ENCODE measurements at places on chromosomes 5 and 9.

- no peak for DNase-seq
These were observed 31.2 kb downstream of the ZNF618 start for GRCh38 chr9:113907282-113907681.

GRCh38 chr9:87909310-87910041 is 8.3 kb upstream of the SPATA31C1 start:
- no peak for DNase-seq

GRCh38 chr5:142107036-142107735 is 1.4 kb upstream of the NDFIP1 start:
- no peak for DNase-seq

GRCh38 chr9:99868845-99869244 is 37.6 kb upstream of the STX17 start:
- no peak for DNase-seq

GRCh38 chr5:400282-401145 is 42.5 kb upstream of the EXOC3 start:
- DNase-seq: no peak

DNA sequence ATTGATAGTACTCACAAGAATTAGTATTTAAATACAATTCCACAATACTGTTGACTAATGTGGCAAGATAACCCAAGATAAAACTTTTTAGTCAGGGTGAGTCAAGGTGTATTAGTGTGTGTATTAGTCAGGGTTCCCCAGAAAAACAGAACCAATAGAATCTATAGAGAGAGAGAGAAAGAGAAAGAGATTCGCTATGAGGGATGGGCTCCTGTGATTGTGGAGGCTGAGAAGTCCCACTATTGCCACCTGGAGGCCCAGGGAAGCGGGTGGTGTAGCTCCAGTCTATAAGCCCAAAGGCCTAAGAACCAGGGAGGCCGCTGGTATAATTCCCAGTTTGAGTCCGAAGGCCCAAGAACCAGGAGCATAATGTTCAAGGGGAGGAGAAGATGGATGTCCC is 10.0 kb upstream of the SHISAL2B start:
- DNase-seq: no peak

GRCh38 chr5:135842737-135843136 is 8.3 kb downstream of the SLC25A48 start:
- DNase-seq: no peak

- DNase-seq: no peak
These were observed 29.0 kb downstream of the HK3 start for GRCh38 chr5:176870110-176870591.

GRCh38 chr9:105993921-105994715 is 299.8 kb downstream of the TMEM38B start:
- DNase-seq: no peak

DNA sequence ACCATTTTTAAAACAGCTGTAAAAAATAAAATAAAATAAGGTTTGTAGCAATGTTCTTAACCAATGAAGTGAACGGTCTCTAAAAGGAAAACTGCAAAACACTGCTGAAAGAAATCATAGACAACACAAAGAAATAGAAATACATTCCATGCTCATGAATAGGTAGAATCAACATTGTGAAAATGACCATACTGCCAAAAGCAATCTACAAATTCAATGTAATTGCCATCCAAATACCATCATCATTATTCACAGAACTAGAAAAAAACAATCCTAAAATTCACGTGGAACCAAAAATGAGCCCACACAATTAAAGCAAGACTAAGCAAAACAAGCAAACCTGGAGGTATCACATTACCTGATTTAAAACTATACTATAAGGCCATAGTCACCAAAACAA is 67.6 kb upstream of the RGMB start:
- no peak for DNase-seq

DNA sequence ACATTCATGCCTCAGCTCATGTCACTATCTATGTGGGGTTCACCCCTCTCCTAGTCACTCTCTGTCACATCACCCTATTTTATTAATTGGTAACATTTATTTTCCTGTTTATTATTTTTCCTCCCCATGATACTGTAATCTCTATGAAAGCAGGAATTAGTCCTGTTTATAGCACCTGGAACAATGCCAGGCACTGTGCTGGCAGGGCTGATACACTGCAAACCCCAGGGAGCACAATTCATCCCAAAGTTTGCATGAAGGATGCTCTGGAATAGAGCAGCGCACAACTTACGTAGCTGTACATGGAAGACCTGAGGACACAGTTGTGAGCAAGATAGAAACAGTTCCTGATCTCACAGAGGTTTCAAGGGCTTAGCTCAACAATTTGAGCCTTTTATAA is 103.2 kb downstream of the NSG2 start:
- no peak for DNase-seq

DNA sequence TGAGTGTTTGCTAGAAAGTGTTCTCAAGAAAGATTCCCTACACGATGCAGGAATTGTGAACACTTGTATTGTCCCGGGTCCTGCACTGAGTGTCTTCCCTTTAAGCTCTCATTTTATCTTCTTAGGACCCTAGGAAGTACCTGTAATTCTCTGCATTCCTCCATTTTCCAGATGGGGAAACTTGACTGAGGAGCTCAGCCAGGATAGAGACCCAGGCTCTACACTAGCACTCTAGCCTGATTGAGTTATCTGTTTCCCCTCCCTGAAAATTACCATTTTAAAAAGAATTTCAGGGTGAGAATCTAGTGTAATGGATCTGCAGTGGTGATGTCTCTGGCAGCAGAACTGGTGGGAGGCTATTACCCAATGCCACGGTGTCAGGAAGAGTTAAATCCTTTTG is 453.9 kb downstream of the KDM4C start:
- DNase-seq: no peak

DNA sequence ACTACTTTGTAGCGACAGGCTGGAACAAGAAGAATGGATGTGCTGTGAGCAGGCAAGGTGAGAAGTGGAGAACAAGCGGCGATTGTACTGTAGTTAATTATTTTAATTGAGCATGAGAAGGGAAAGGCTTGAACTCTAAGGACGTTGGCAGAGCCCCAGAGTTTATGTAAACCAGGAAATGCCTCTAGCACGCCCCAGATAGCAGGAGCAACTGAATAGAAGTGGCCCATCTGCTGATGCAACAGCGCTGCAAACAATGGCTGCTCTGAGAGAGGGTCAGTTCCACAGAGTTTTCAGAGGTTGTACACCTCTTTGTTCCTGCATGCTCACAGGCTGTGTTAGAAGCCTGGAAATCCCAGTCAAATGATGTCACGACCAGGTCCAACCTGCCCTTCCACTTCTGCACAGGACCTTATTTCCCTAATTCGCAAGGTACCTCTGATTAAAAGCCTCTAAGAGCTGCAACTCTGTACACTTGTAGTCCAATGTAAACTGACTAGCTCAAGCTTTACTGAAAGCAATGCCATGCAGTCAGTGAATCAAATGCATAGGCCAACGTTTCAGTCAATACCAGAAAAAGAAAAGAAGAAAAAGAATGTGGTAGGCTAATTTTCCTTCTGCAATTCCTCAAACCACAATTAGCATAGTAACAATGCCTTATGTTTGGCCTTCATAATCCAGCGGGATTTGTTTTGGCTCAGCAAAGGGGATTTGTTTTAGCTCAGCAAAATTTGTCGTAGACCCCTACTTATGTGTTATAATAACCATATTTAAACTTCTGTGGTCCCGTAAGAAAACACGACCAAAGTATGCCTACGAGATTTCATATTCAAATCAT is 119.6 kb upstream of the RETREG1 start:
- DNase-seq: no peak

DNA sequence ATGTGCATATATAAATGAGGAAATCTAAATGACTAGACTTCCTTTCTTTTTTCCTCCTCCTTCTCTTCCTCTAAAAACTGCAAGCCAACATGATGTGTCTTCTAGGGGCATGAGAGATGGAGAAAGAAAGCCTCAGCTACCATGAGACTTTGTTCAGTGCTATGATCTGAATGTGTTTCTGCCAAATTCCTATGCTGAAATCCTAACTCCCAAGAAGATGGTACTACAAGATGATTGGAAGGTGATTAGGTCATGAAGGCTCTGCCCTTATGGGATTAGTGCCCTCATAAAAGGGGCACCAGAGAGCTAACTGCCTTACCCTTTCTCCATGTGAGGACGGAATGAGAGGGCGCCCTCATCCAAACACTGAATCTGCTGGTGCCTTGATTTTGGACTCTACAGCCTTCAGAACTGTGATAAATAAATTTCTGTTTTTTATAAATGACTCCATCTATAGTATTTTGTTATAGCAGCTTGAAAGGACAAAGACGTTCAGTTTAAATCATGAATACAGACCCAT is 72.2 kb upstream of the IL6ST start:
- no peak for DNase-seq

DNA sequence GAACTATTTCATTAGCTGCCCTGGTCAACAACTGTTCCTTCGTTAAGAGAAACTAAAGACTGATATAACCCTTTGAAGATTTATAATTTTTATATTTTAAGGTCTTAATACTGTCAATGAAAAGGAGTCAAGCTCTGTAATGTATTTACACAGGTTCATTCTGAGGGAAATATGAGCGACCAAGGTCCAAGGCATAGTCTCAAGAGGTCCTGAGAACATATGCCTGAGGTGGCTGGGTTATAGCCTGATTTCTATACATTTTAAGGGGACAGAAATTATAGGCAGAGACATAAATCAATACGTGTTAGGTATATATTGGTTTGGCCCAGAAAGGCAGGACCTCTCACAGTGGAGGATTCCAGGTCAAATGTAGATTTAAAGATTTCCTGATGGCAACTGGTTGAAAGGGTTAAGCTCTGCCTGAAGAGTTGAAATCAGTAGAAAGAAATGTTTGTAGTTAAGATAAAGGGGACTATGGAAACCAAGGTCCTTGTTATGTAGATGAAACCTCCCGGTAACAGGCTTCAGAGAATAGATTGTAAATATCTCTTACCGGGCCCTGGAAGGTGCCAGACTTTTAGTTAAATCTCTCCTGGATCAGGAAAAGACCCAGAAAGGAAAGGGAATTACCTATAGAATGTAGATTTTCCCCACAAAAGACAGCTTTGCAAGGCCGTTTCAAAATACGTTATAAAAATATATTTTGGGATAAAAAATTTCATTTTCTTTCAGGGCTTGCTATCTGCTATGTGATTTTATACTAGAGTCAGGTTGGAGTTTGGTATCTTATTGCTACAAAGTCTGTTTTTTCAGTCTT is 107.3 kb upstream of the PRLR start:
- DNase-seq: no peak

- no peak for DNase-seq
These were observed 34.7 kb upstream of the GARNL3 start for GRCh38 chr9:127229691-127230417.

GRCh38 chr5:88666761-88667495 is 216.1 kb downstream of the MEF2C start:
- DNase-seq: no peak

- no peak for DNase-seq
These were observed 315.0 kb upstream of the TLE4 start for GRCh38 chr9:79256691-79257213.

GRCh38 chr9:81116340-81117137 is 572.8 kb downstream of the TLE1 start:
- no peak for DNase-seq

DNA sequence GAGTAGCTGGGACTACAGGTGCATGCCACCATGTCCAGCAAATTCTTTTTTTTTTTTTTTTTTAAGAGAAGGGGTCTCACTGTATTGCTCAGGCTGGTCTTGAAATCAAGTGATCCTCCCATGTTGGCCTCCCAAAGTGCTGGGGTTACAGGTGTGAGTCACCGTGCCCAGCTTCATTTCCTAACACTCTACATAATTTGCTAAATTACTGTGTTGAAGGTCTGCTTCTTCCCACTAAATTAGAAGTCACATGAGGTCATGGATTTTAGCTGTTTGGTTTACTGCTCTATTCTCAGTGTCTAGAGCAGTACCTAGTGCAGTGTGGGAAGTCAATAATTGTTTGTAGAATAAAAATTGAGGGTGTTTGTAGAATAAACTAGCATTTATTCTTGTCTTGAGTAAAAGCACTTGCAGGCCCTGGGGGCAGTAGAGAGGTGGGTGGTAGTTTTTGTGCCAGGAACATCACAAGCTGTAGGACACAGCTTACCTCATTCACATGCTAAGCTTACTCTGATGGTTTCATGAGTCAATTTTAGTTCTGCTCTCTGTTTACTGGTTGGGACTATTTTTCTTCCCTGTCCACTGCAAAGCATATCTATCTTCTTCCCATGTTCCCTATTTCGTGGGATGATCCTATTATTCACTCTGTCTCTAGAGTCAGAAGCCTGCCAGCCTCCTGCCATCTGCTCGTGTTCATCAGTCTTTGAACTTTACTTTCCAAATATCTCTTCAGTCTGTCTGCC is 7.0 kb downstream of the TEX48 start:
- no peak for DNase-seq

DNA sequence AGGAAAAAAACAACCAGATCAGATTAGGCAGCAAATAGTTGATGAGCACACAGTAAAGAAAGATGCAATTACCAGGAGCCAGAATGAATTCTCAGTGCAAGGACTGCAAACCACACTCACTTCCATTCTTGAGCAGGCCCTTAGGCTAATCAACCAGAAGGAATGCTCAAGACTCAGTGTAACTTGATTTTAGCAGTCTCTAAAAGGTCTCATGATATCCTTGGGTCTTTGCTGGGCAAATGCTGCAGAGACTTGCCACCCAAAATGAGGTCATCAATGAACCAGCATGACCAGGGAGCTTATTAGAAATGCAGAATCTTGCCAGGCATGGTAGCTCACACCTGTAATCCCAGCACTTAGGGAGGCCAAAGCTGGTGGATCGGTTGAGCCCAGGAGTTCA is 20.1 kb upstream of the TMEM245 start:
- DNase-seq: no peak

- DNase-seq: no peak
These were observed 122.8 kb downstream of the ENC1 start for GRCh38 chr5:74517700-74518099.

GRCh38 chr5:395921-396530 is 47.0 kb upstream of the EXOC3 start:
- no peak for DNase-seq

Measured in activated T-cell treated with anti-CD3 and anti-CD28 coated beads for 24 hours (primary cell).